ENCODE measurements at places on chromosomes 11 and 22.

DNA sequence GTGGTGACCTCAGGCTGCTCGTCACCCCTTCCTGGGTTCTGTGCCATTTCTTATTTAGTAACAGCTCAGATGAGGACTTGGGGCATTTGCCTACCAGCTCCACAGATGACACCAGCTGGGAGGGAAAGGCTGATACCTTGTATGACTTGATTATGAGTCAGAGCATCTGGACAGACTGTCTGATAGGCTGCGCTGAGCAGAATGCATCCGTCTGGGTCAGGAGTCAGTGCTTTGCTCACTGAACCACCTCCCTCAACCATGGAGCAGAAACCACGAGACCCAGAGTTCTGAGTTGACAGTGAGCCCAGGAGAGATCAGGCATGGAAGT is 6.8 kb downstream of the ST14 start:
- peak; percentile 85 for DNase-seq

GRCh38 chr11:107268977-107269376 is 188.6 kb downstream of the CWF19L2 start:
- DNase-seq: no peak

GRCh38 chr11:16013649-16014275 is 342.6 kb downstream of the SOX6 start:
- DNase-seq: no peak

GRCh38 chr11:70952191-70952590 is 300.2 kb downstream of the SHANK2 start:
- DNase-seq: no peak

DNA sequence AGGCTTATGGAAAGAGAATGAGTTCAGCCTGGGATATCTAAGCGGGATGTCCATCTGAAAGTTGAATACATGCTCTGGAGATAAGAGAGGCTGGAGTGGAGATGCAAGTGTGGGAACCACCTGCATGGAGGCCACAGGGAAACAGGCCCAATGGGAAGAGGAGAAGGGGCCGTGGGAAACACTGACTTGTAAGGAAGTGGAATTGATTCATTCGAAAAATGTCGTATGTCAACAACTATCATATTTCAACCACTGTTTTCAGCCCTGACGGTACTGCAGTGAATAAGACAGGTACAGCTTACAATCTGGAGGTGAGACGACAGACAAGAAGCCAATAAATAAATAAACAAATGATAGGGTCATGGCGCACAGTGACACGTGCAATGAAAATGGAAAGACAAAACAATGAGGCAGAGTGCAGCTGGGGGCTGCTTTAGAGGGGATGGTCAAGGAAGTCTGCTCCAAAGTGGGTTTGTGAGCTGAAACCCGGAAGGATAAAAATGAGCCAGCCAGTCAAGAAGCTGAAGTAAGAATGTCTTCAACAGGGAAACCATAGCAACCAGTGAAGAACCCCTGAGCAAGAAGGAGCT is 35.9 kb downstream of the EFCAB6 start:
- DNase-seq: no peak

GRCh38 chr11:46978005-46978491 is 41.5 kb downstream of the CSTPP1 start:
- no peak for DNase-seq

- DNase-seq: no peak
These were observed 32.7 kb downstream of the BRSK2 start for GRCh38 chr11:1422481-1422880.

DNA sequence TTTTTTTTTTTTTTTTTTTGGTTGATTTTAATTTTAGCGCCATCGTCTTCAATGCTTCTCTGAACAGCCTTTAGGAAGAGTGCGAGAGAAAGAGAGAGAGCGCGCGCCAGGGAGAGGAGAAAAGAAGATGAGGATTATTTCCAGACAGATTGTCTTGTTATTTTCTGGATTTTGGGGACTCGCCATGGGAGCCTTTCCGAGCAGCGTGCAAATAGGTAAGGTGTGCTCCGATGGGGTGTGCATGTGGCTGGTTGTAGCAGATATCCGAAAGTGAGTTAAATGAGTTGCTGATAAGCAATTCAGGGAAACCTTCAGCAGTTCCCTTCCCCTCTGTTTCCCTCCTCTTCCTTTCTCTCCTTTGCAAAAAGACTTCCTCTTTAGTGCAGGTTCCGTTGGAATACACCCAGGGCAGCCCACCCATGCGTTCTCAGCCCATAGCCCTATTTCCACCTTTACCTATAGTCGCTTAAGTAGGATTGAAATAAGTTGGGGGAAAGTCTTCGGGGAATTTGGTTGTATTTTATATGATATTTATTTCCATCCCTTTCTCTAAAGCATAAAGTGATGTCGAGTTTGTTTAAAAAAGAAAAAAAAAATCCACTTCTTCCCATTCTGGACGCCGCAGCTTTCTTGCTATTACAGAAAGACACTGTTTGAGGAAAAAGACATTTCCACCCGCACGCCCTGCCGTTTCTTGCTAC is 1.1 kb downstream of the GRIA4 start:
- DNase-seq: no peak

- no peak for DNase-seq
These were observed 13.8 kb downstream of the CARS1 start for GRCh38 chr11:3043315-3043871.

- no peak for DNase-seq
These were observed 80.8 kb downstream of the TNRC6B start for GRCh38 chr22:40258501-40258915.

DNA sequence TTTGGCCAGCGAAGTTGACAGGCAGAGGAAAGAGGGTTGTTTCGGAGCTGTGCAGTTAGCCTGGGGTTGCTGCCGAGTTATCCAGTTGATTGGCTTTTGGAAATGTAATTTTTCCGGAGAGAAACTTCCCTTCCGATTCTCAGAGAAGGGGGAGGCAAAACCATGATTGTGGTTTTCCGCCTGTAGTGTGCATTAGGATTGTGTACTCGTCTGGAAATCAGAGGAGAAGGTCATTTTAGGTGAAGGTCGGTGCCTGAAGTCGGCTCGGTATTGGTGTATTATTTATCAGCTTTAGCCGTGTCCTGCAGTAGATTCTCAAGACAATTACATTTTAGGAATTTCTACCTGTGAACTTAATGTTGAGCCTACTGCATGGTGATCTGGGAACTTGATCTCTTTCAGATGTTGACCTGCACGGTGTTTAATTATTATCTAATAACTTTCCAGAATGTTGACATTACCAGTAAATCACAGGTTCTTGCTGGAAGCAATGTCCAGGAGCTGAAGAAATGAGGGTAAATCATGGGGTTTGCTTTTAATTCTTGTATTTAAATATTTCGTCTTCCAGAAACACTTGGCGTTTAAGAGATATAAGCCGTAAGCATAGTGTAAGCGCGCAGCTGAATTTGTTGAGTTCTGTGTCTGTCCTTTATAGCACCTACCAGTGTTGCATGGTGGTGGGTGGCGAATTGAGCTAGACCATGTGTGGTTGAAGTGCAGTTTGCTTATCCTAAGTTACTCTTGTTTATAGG is 1.3 kb downstream of the ARHGEF12 start:
- no peak for DNase-seq

DNA sequence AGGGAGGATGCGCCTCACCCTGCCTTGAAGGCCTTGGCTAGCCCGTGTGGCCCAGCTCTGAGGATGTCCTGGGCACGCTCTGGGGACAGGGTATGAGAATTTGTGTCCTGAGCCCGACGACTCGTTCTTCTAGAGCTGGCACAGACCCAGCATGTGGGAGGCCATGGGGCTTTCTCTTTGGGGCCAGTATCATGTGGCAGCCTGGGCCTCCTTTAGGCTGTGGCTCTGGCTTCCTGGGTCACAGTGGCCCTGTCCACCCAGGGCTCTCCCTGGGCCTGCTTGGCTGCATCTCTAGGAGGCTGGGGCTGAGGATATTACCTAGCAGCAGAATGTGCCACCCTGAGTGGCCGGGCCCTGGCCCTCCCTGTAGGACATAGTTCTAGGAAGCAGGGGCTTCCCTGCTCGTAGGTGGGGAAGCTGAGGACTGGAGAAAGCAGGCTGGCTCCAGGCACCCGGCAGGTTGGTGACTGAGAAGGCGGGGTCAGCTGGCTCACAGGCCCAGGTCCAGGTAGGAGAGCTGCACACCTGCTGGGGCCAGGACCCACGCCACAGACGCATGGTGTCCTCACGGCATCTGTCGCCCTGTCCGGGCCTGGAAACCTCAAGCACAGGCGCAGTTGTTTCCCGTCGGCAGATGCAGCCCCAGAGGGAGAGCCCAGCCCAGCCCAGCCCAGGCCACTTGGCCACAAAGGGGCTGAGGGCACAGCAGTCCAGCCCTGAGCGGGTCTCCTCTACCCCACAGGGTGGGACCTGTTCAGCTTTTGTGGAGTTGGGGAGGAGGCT is 6.8 kb downstream of the CCDC188 start:
- no peak for DNase-seq

GRCh38 chr22:37239336-37240239 is 4.5 kb downstream of the RAC2 start:
- DNase-seq: peak; percentile 1

DNA sequence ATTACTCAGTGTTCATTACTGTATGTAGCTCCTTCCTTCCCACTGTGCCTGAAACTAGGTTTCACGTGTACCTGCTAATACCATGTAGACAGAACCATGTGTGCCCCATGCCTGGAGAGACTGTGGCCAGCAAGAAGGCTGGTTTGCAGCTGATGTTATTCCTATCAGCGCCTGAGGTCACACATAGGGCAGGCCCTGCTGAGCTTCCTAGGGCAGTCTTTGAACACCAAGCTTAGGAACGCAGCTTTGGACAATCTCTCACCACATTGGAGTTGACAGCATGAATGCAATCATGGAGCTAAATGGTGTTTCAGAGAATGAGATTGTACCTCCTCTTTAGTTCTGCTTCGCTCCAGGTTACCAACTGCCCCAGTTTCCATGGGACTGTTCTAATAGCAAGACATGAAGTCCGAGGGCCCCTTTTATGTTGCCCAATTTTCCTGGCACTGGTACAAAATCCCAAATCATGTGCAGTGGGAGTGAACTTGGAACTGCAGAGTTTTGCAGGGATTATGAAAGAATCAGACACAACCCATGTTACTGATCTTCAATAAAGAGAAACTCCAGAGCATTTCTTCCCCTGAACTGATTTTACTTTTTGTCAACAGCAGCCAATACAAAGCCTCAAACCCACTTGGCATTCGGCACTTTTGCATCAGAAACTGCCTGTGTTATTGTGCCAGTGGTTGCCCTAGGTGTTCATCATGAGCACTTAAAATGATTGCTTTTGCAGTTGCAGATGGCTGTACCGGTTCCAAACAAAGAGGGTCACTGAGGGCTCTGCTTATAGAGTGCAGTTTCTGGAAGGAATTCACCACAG is 154.2 kb upstream of the TTC12 start:
- no peak for DNase-seq

GRCh38 chr11:86632499-86633269 is 39.7 kb downstream of the ME3 start:
- DNase-seq: no peak

DNA sequence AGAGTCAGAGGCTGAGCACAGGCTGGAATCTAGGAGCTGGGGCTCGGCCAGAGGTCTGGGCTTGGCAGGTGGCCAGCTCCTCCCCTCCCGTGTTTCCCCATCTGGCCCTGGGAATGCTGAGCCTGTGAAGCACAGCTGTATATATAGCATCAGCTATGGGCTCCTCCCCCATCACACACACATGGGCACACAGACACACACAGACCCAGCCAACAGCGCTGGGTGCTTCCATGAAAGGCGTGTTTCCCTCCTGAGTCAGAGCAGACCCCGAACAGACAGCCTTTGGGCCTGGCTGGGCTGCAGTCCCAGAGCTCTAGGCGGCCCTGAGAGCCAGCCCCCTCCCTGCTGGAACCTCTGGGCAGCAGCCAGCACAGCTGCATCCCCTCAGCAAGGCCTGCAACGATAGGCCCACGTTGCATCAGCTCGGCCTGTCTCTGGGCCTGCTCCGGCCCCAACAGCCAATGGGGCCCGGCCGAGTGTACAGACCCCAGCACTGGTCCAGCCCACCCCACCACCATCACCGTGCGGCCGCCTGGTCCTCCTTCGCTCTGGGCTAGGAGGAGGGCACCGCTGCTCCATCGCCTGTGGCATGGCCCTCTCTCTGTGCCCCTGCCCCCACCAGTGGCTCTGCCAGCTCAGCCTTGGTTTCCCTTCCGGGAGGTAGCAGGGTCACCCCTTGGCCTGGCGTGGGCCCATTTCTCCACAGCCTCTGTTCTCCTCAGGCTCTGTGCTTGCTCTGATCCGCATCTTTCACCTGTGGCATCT is 7.6 kb upstream of the SERPINH1 start:
- no peak for DNase-seq

DNA sequence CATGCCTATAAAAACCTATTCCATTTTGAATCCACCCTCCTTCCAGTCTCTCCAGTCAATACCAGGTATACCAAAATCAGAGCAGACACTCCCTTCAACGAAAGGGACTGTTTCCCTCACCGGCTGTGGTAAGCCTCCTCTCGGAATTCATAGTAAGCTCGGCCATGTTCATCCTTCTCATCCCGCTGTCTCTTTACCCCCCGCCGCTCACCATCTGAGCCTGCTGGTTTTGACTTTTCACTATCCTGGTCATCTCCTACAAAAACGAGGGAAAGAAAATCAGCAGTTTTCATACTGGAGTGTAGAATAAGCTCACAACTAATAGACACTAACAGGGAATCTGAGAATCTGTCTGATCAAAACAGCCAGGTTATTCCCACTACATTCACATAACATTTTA is 3.1 kb downstream of the HNRNPUL2 start:
- no peak for DNase-seq

DNA sequence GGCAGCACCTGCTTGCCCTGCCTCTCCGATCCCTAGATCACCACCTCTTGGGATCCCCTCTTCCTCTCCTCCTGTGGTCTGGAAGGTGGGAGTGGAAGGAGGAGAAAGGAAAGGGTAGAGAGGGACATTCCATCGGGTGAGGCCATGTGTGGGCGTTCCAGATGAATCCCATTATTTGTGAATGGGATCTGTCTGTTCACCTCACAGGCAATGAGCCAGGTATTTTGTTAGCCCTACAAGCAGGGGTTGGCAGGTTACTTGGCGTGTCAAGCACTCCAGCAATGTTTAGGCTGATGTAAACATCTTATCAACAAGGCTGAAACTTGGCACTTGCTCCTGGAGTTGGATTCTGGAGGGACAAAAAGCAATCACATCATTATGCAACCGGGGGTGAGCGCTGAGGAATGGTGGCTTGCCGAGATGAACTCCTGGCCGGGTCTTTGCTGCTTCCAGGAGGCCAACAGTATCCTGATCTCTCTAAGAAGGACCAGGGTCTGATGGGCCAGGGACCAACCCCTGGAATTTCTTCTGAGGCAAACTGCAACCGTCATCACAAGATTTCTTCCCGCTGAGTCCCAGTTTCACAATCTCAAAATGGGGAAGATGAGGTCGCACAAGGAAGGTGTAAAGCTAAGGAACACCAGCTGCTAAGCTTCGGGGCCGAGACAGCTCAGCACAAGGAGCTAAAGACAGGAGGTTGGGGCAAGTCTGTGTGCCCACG is 7.8 kb downstream of the ADAMTS8 start:
- DNase-seq: no peak

DNA sequence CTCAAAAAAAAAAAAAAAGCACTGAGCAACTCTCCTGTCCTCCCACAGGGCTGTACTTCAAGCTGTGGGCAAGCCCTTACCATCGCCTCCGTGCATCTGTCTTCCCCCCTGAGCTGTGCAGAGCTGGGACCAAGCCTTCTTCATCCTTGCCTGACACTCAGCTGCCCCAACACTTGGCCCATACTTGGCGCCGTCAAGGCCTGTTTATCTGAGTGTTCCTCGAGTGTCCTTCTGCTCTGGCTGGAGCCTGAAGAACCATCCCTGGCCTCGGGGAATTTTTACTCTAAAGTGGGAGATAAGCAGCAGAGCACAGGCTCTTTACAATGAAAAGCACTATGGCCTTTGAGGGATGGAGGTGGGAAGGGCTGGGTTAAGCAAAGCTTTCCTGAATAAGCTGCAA is 1.6 kb upstream of the TIRAP start:
- no peak for DNase-seq
